Erythroblast (primary cell): ENCODE measurements at places on chromosomes 5 and 9.

DNA sequence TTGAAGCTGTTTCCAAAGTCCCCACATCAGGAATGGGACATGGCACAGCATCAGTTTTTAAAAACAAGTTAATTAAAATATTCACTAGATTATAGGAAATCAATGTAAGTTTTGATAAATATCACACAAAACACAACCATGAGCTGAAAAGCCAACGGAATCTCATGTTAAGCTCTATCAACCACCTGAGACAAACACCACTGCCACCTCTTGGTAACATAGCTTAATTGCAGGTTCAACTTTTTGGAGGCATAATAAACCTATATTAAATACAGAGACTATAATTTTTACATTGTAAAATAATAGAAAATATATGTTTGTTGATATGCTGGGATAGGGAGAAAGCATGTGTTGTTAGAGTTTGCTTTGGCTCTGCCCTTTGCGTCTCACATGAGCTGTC, 126.1 kb downstream of the SV2C start:
- no peak for DNase-seq

GRCh38 chr5:109997161-109997560, 307.4 kb downstream of the MAN2A1 start:
- DNase-seq, result no peak

DNA sequence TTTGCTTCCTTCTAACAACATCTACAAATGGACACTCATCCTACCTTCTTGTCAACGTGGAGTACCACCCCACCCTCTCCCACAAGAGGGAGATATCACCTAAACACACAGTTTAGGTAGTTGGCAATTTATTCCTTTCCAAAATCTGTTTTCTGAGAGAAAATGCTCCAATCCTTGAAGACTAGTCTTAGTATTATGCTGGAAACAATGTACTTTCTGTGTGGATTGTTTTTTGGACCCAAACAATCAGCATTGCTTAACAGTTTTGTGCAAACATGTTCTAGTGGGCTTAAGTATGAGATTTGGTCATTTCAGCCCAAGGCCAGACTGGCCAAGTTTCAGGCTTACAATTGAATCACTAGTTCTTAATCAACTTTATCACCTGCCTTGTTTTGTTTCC, 359.1 kb downstream of the ARHGEF28 start:
- DNase-seq, result peak; percentile 6

GRCh38 chr9:16625811-16626210, 244.7 kb downstream of the BNC2 start:
- no peak for DNase-seq

- DNase-seq, result no peak
Observed at GRCh38 chr5:159301466-159301865, 28.8 kb downstream of the IL12B start.

GRCh38 chr5:181053488-181054121, 13.5 kb downstream of the BTNL9 start:
- no peak for DNase-seq

DNA sequence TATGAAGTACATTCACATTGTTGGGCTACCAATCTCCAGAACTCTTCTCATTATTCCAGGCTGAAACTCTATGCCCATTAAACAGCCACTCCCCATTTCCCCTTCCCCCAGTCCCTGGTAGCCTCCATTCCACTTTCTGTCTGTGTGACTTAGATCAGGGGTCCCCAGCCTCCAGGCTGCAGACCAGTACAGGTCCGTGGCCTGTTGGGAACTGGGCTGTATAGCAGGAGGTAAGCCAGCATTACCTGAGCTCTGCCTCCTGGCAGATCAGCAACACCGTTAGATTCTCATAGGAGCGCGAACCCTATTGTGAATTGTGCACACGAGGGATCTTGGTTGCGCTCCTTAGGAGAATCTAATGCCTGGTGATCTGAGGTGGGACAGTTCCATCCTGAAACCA, 23.1 kb downstream of the ZNF618 start:
- no peak for DNase-seq

GRCh38 chr9:2681981-2682380, 35.3 kb upstream of the KCNV2 start:
- no peak for DNase-seq

DNA sequence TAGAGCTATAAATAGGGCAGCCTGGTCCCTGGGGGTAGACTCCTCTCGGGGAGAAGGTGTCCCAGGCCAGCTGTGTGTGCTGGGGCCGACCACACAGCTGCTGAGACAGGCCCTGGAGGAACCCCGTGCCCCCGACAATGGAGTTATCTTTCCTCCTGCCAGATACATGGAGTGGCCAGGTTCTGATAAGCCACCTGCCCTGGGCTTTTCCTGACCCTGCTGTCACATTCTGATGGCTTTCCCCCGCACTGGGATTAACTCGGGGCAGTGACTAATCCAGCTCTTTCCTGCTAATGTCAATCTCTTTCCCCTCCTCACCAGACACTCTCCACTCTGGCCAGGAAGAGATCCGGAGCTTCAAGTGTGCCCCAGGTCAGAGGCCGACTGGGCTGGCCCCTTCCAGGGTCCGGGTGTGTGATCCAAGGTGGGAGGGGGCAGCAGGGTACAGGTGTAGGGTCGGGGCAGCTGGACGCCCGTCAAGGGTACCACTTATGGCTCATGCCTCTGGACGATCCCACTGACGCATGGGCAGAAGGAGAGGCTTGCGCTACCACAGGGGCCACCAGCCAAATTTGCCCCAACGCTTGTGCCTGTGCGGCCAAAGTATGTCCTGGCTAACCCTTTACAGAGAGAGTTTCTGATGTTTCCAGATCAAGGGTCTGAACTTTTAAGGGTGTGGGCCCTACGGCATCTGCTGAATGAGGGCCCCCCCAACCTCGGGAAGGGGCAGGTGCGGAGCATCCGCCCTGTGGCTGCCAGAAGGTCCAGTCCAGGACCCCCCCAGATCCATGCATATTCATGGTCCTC, 20.6 kb upstream of the COL5A1 start:
- DNase-seq, result no peak

- no peak for DNase-seq
Observed at GRCh38 chr9:89863141-89863540, 258.3 kb downstream of the GADD45G start.

DNA sequence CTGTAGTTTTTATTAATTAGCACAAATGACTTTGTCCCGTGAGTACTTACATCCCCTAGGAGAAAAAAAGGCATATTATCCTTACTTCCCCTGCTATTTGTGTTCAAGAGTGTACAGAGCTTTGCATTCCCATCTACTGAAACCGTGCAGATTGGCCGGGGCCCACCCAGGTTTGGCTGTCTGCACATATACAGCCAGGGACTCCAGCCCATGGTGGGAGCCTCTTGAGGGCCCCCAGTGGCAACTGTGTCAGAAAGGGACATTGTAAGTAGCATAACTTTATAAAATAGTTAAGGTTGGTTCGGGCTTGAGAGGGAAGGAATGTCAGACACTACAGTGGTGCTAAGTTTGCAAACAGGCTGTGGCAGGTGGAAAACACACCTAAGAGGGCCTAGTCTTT, 24.7 kb downstream of the PHF2 start:
- DNase-seq, result no peak

GRCh38 chr9:75893106-75893505, 2.6 kb downstream of the PCSK5 start:
- DNase-seq, result no peak

DNA sequence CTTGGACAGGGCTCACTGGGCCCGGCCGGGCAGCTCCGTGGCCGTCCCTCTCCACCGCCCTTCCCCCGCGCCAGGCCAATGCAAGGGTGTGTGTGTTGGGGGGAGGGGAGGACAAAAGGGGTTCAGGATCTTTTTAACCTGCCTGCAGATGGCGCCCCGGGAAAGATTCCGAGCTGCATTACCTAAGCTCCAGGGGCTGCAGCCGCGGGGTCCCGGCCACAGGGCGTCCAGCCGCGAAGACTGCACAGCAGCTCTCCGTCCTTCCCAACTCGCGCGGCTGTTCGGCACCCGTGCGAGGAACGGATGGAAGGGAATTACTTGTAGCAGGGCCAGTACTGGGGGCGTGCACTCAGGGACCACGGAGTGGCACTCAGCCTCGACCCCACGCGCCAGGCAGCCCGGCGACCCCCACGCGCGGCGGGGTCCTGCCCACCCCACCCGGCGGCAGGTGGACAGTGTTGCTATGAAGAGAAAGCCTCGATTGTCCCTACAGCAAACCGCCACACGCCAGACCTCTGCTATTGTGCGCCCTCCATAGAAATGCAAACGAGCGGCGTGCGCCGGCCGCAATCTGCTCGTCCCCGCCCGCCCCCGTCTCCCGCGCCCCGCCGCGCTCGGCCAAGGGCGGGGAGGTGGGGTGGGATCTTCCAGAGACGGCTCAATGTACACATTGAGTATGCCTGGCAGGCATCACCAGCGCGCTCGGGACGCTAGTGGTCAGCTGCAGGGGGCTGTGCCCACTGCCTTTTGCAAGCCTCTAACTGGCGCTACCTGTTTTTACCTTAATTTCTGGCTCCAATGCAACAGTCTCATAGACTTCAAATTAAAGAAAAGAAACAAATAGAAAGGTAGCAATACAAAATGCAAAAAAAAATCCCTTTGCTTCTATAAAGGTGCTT, 796 bp upstream of the GADD45G start:
- peak; percentile 61 for DNase-seq

- DNase-seq, result no peak
Observed at GRCh38 chr9:29038332-29038731, 1465.1 kb upstream of the C9orf72 start.

DNA sequence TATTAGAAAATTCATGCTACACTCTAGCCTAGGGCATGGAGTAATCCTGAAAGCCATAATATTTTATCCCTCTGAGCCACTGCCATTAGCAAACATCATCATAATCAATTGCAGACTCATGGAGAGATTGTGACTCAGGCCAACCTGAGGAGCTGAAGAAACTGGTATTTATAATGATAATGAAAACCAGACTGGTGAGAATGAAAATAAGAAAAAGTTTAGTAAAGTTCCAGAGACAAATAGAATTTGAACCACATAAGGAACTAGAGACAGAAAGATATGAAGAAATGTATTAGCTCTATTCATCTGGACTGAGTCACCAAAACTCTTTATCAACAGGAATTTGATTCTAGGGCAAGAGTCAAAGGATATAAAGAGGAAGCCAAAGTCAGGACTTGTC, 158.7 kb downstream of the DRD1 start:
- DNase-seq, result no peak

DNA sequence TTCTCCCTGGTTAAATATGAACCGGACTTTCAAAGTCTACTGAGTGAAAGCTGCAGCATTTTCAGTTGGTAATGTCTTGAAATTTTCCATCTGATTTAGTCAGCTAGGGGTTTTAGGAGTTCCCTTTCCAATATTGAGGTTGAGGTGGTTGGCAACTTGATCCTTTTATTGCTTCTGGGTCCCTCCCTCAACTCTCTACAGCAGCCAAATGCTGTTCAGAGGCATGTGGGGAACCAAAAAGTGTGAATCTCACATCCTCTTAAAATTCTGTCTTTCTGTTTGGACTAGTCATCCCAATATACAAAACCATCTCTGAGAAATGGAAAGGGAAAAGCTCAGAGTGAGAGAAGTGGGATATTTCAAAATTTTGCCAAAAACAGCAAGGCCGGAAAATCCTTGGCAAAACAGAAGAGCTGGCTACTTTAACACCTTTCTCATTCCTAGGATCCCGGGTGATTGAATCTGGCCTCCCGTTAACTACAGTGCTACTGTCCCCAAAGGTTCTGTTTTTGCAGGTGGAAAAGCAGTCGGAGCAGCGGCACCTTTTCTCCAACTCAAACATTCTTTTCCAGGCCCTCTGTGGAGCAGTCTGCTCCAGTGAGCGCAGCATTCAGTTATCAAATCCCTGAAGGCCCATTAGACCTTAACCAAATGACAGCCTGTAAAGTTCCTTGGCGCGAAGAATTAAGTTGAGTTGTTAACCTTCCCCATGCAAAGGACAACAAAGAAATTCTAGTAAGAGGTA, 345.9 kb upstream of the NUDT12 start:
- no peak for DNase-seq

- DNase-seq, result no peak
Observed at GRCh38 chr9:92713528-92713927, 43.6 kb upstream of the IPPK start.
